ENCODE measurements at places on chromosomes 12 and 14.

DNA sequence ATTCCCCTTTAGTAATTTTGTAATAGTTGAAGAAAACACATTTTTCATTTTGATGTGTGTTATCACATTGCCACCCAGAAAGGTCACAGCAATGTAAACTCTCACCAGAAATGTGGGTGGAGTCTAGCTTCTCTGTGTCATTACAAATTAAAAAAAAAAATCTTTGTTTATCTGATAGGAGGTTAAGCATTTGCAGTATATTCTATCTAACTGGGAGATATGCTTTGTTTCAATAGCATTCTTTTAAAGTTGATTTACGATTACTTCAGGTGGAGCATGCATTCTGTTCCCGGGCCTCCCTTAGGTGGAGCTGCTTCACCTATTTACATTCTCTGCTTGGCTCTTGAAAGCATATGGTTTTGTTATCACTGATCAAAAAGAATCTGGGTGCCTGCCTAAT lies 7.8 kb downstream of the ADIPOR2 start:
- no peak for DNase-seq

DNA sequence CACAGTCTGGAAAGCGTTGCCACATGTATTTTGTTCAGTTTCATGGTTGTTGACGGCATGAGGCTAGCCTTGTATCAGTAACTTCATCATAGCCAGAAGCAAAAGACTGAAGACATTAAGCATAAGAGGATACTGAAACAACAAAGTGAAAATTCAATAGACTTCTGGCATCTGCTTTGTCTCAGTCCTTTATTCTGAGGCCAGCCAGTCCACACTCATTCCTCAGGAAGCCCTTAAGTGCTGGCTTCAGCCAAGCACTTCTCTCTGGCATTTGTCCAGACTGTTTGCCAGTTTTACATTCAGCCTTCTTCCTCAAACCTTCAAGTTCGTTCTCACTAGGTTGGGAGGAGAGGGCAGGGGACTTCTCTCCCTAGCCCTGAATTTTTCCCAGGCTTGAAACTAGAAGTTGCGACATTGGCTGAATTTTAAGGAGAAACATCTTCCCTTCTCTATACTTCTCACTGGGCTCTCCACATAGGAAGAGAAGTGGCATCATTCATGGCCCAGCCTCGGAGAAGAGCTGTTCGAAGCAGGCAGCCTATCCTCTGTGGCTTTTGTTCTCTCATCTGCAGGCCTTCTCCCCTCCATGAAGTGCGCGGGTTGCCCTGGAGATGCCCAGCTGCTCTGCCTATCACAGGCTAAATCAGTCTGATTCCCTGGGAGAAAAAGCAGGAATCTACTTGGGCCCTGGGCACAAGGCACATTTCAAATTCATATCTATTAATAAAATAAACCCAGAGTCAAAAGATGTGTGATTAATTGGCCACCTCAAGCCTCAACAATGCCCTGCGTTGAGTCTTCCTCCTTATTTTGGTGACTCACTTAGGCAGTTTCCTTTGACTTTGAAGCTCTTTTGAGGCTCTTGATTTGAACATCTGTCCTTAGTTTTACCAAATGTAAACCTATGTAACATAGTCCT lies 130.9 kb upstream of the PLEKHA5 start:
- no peak for DNase-seq

DNA sequence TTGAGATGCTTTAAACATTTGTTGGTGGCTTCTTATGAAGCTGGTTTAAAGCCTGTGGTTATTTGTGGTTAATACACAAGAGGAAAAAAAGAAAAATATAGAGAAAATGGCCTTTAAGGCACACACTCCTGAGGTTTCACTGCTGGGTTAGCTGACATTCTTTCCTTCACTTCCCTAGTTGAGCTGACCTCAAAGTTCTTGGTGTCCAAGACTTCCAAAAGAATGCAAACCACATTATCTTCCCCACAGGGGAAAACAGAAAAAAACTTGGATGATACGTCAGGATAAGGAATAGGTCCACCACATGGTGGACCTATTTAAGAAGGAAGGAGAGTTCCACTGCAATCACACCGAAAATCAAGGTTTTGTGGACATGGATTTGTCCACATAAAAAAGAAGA lies 94.3 kb downstream of the SLC25A21 start:
- DNase-seq, result no peak

- peak; percentile 82 for DNase-seq
Observed at GRCh38 chr14:23929822-23930294, 23.7 kb upstream of the DHRS4 start.

- no peak for DNase-seq
Observed at GRCh38 chr12:2834581-2835491, at the start of gene NRIP2. TSS of gene NRIP2 (minus strand) at chr12:2835035. CDS start at chr12:2834983, 52 bp downstream.
